Stimulated activated CD4-positive, alpha-beta T cell treated with anti-CD3 and anti-CD28 coated beads, Interleukin-1b, Interleukin-23, amount 100 ng/mL, for 1 hour (primary cell): ENCODE measurements at places on chromosomes 12 and 14.

DNA sequence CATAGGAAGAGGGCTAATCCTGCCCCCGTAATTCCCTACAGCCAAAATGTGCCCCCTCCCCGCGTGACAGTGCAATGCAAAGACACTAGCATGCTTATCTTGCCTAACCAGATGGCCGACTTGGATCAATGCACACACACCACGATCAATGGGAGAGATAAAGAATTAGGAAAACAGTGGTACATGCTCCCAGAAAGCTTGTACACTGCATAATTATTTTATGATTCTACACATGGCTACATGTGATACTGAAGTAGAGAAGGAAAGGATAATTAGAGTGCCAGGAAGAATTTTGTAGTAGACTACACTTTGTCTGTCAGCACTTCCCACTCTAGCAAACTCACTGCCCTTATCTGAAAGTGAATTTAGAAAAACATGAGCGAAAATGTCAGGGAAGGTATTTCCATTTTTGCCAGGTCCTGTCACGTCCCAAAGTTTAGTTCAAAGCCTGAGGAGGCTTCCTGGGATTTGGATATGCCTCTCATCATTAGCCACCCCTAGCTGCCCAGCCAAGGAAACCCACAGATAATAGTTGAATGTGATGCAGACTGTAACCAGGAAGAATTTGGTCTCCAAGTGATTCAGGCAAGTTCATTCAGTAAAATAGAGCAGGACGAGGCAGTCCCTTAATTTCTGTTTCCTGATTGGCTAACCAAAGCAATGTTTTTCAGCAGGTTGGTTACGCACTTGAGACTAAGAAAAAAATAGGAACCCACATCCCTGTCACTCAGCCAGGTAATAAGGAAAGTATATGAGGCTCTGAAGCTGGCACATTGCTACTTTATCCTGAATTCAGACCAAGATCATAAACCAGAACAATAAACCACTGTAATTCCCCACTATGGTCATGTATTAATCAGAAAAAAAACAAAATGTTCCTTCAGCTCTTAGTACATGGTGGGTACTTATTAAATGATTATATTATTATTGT, 199.6 kb upstream of the OTX2 start:
- no peak for DNase-seq

DNA sequence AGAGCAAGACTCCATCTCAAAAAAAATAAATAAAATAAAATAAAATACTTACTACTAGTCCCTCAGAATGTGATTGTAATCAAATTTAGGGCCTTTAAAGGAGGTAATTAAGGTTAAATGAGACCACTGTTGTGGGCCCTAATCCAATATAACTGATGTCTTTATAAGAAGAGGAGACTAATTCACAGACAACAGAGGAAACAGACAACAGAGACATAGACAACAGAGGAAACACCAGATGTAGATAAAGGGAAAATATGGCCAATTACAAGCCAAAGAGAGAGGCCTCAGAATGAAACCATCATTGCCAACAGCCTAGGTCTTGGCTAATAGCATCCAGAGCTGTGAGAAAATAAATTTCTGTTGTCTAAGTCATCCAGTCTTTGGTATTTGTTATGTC, 669.0 kb upstream of the FOXG1 start:
- DNase-seq = no peak

- no peak for DNase-seq
Measured at GRCh38 chr14:91774140-91775096, 42.5 kb upstream of the CATSPERB start.

- DNase-seq = no peak
Measured at GRCh38 chr12:85829391-85829790, 6.8 kb downstream of the RASSF9 start.

GRCh38 chr14:57998766-57999165, 132.9 kb upstream of the SLC35F4 start:
- no peak for DNase-seq

DNA sequence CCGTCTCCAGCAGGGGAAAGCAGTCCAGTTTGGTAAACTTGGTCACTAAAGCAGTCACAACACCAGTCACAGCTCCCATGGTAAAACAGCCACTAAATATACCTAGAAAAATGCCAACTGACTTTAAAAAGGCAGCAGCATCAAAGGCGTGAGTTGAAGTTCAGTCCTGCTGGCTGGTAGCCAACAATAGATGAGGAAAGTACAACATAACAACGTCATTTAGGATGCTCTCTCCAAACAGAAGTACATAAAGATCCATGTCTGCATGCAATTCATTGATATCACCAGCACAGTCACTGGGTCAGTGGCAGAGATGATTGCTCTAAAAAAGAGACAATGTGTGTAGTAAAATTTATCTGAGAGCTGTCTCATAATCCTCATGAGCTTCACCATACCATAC, 59.3 kb upstream of the TMPO start:
- DNase-seq = no peak

DNA sequence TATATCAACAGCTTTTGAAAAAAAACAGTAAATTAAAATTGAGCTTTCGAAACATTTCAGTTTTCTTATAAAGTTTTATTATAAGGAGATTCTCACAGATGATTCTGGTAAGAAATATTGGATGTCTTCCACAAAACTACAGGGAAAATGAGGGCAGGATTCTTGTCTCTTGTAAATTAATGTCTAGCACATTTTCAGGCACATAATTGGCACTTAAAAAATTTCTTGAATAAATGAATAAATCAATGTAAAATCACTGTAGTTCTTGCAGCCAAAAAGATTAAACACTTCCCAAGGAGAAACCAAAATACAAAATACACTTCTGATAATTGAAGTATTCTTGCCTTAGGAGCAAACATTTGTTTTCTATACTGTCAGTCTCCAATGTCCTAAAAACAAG, 164.4 kb downstream of the NELL2 start:
- no peak for DNase-seq

- DNase-seq = no peak
Measured at GRCh38 chr12:94150240-94151121, 2.1 kb downstream of the PLXNC1 start.

DNA sequence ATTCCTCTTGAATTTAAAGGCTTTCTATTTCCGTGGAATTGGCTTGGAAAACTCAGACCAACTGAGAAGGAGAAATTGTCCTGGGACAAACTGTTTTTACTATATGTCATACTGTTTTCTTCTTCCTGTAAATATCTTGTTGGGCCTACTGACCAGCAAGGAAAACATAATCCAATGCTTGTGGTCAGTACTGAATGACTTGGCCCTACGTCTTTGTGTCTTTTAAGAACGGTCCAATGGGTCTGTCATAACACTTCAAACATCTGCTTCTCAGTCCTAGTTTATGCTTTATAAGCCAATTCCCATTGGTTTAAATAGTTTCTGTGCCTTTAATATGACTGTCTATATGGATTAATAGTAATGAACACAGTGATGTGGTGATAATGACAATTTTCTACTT, 248.5 kb upstream of the DDHD1 start:
- DNase-seq = no peak

GRCh38 chr12:107560899-107561285, 124.7 kb upstream of the PWP1 start:
- no peak for DNase-seq

DNA sequence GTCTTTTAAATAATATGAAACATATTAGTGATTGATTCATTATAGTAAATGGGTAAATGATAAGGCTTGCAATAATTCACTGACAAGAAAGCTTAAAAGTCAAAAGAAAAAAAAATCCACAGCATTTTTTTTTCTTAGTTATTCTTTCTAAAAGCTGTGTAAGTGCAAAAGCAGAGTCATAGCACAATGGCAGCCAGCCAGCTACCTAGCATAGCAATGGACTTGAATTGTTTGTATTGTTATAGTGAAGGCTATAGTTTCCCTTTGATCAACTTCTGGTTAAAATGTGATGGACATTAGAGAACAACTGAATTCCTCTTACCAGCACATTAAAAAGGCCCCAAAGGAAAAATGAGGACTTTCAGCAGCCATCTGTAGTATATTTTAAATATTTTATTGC, 232.1 kb downstream of the NAV3 start:
- DNase-seq = no peak

DNA sequence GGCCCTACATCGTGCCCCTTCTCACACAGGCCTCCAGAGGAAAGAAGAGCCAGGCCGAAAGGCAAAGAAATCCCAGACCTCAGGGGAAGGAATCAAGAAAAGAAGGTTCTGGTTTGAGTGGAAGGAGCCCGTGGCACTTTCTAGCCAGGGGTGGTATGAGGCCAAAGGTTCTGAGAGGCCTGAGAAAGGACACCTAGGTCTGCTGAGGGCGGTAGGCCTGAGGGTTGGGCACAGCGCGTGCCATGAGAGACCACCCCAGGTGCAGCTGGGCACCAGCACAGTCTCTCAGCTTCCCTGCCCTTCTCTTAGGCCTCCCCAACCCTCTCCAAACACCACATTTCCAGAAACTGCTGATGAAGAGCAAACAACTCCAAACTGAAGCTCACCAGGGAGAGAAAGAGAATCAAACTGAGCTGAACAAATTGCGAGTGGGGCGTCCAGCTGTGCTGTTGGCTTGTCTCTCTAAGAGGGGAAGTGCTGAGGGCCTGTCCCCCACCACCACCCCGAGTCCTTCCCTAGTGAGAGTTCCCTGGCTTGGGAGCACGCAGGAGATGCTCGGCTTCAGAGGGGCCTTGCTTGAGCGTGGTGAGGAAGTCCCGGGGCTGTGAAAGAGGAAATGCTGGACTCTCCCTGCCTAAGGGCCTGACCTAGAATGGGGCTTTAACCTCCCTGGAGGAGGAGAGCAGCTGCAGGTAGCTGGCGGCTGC, 184.8 kb downstream of the ZFP36L1 start:
- DNase-seq = no peak

DNA sequence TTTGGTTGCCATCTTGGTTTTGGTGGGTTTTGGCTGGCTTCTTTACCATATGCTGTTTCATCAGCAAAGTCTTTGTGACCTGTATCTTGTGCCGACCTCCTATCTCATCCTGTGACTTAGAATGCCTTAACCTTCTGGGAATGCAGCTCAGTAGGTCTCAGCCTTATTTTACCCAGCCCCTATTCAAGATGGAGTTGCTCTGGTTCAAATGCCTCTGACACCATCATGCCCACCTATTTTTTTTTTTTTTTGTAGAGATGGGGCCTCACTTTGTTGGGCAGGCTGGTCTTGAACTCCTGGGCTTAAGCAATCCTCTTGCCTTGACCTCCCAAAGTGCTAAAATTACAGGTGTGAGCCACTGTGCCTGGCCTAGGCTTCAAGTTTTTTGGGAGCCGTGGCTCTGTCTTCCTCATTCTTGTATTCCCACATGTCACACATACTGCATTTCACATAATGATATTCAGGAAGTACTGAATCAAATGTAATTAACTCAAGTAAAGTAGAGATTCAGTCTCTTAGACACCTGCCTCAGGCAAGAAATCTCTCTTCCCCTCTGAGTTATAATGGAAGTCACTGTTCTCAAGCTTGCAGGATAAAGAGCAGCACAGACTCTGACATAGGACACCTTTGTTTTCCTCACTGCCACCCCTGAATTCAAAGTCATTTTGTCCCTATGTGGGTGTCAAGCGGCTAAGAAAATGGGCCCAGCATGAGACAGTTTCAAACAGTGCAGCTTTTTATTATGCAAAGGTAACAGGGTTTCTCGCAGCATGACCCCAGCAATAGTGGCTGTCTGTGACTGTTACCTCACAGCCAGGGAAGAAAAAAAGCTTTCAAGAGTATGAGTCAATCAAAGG, 159.0 kb downstream of the PTPN11 start:
- DNase-seq = no peak

DNA sequence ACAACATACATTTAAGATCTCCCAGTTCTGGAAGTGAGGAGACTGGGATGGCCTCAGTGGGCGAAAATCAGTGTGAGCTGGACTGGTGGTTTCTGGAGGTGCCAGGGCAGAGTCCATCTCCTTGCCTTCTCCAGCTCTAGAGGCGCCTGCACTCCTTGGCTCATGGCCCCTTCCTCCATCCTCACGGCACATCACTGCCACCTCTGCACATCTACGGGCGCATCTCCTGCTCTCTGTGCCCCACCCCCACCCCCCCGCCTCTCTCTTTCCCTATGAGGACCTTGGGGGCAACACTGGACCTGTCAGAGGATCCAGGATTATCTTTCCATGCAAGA, 62.8 kb upstream of the DIO3 start:
- DNase-seq = no peak

DNA sequence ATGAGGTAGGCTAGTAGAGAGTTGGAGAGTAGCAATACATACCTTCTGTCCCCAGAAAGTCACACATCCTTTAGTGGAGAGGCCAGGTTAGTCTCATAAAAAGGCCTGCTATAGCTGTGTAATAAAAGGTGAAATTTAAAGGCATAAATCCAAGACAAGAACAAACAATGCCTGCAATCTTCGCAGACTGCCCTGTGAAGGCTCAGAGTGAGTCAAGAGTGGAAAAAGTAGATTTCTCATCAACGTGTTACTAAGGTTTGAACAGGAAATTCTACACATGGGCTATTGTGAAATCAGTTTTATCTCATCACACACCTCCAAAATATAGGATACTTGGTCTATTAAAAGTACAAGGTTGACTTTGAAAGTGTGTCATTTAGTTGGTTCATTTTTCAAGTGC, at the start of gene KLRC1:
TSS of gene KLRC1 (minus strand) at position 222 of the 400 bp plus-strand sequence. CDS start 2,221 bp downstream, outside the sequence.
- DNase-seq = no peak

GRCh38 chr12:77218278-77218677, 152.9 kb upstream of the E2F7 start:
- DNase-seq = no peak

DNA sequence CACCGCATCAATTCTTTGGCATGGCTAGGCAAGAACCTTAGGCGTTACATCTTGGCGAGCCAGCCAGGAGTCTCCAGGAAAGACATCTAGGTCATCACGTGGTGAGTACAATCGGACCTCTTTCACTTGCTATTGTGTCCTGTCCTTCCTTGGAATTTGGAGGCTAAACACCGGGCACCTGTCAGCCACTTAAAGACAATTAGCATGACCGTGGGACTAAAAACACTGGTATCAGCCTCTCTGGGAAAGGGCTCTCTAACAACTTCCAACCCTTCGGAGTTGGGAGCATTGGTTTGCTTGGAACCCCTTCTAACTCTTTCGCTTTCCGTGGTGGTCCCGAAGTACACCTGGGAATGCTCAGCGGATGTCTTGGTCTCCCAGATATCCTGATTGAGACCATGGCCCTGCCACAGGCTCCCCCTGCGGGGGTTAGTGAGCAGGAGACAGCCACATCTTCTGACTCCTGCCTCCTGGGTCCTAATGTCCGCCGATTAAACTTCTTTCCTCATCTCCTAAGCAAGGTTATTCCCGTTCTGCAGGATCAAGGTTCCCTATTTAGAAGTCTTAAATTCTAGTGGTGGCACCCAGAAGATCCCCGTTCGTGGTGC, 971.7 kb downstream of the FSCB start:
- no peak for DNase-seq

- DNase-seq = no peak
Measured at GRCh38 chr12:14307004-14307403, 58.5 kb upstream of the ATF7IP start.
